ENCODE measurements at places on chromosomes 6 and 20. TPM values are rescaled to one million over a fixed set of nuclear protein-coding genes. Genes with fewer than 3 reads are reported as not detected.

CBLN4 gene
- polyA plus RNA-seq: not detected

SIRPD gene
- polyA plus RNA-seq: not detected

PLA2G7 gene
- polyA plus RNA-seq: 0.12 TPM

NFATC2 gene
- polyA plus RNA-seq: 0.90 TPM

All from esophagus (tissue), 2 donors.